ENCODE measurements at places on chromosomes 11 and 22. TPM values are rescaled to one million over a fixed set of nuclear protein-coding genes. Genes with fewer than 3 reads are reported as not detected.

The OR8G1 gene
- total RNA-seq, result not detected

The ELMOD1 gene
- total RNA-seq, result 4.2 TPM

The TNNT3 gene
- 16.4 TPM for total RNA-seq

The ZNF70 gene
- 5.0 TPM for total RNA-seq

The H19 gene
- 551 TPM for total RNA-seq

The GRIK4 gene
- 0.30 TPM for total RNA-seq

The CCS gene
- 13.8 TPM for total RNA-seq

The CYP2D6 gene
- not detected for total RNA-seq

The LRRC10B gene
- total RNA-seq, result 0.37 TPM

The SCUBE1 gene
- total RNA-seq, result 0.16 TPM

The DNAJC4 gene
- 32.1 TPM for total RNA-seq

The F2 gene
- total RNA-seq, result not detected

The CATSPER1 gene
- total RNA-seq, result not detected

The CASP12 gene
- total RNA-seq, result 2.9 TPM

The SHISA8 gene
- total RNA-seq, result 0.31 TPM

The ZC3H12C gene
- total RNA-seq, result 12.7 TPM

The CHORDC1 gene
- total RNA-seq, result 49.2 TPM

The OR2D2 gene
- total RNA-seq, result not detected

The MFNG gene
- 19.5 TPM for total RNA-seq

The CLDN5 gene
- total RNA-seq, result 16.7 TPM

The PHOX2A gene
- not detected for total RNA-seq

The GNAZ gene
- 1.9 TPM for total RNA-seq

The SELENOH gene
- total RNA-seq, result 147 TPM

The SLC1A2 gene
- total RNA-seq, result 0.63 TPM

The FDX1 gene
- total RNA-seq, result 27.5 TPM

The AQP11 gene
- 0.86 TPM for total RNA-seq

The CCDC87 gene
- total RNA-seq, result 0.26 TPM

The CCDC86 gene
- 10.2 TPM for total RNA-seq

The ZNF143 gene
- 19.0 TPM for total RNA-seq

The MMP8 gene
- total RNA-seq, result 0.35 TPM

The GSTT2 gene
- total RNA-seq, result 0.48 TPM

The SYT8 gene
- total RNA-seq, result not detected

The GAL3ST3 gene
- total RNA-seq, result 22.7 TPM
